ENCODE measurements at places on chromosomes 5 and 9.

DNA sequence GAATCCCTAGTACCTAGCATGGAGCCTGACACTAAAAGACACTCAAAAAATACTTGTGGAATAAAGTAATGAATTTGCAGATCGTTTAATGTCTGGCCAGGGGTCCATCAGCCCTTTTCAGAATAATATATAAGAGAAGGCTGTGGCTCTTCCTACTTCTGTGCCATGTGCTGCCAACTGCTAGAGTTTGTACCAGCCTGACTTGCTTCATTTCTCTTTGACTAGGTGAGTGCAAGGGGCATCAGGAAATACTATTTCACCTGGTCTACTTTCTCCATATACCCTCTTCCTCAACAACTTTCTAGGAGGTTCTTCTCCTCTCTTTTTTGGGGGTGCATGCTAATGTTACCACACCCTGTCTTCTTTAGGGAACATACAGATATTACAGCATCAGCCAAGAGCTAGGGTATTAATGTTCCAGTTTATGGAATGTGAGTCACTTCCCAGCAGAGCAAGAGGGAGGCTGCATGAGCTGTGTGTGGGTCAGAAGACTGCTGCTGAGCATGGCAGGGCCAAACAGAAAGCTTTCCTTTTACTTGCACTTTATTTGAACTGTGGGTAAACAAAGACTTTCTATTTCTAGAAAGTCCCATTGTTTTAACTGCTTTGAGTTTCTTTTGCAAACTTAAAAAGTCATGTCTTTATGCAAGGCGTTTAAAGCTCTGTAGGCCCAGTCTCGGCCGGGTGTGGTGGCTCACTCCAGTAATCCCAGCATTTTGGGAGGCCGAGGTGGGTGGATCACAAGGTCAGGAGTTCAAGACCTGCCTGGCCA, 158.9 kb downstream of the ADAMTSL1 start:
- DNase-seq = no peak

DNA sequence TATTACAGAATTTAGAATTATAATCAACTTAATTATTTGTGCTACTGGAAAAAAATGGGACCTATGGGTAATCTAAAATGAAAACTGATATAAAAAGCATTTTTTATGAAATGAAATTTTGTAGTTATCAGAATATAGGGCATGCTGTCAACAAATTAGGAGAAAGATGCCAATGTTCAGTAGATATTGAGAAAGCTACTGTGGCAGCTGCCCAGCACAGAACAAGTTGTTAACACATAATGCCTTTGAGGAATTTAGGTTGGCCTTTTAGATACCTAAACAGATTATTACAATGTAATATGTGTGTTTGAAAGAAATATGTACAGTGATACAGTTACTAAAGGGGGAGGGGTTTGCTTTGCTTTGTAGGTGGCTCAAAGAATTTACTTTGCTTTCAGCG, 54.1 kb downstream of the PPIC start:
- DNase-seq = no peak

- DNase-seq = no peak
These were observed 6.0 kb upstream of the IRX4 start for GRCh38 chr5:1888541-1889251.

- peak; percentile 27 for DNase-seq
These were observed 17.6 kb upstream of the LCP2 start for GRCh38 chr5:170315154-170315553.

GRCh38 chr5:60893521-60893920, 49.5 kb upstream of the ELOVL7 start:
- DNase-seq = no peak

- DNase-seq = no peak
These were observed 307.3 kb downstream of the PIK3R1 start for GRCh38 chr5:68522863-68523262.

DNA sequence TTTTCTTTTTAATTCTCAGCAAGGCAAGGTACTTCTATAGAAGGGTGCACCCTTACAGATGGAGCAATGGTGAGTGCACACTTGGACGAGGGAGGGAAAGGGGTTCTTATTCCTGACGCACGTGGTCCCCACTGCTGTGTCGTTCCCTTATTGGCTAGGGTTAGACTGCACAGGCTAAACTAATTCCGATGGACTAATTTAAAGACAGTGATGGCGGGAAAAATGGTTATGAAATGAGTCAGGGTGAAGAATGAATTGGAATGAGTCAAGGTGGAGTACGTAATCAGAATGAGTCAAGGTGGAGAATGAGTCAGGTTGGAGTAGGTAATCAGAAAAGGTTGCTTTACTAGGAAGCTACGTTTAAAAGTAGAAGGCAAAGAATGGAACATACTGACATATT, 2.1 kb upstream of the HMGCS1 start:
- DNase-seq = no peak

GRCh38 chr5:34900652-34901051, 14.7 kb downstream of the RAD1 start:
- peak; percentile 28 for DNase-seq

DNA sequence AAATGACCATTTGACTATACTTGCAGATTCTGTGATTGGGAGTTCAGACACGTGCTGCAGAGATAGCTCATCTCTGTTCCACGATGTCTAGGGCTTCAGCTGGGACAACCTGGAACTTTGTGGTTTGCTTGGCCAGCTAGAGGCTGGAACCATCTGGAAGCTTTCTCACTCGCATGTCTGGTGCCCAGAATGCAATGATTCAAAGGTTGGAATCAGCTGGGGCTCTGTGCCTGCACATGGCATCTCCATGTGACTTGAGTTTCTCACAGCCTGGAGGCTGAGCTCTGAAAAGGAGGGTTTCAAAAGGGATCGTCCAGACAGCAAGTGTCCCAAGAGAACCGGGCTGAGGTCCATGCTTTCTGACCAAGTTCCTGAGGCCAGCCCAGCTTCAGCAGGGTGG, 465.2 kb downstream of the GADD45G start:
- DNase-seq = no peak

DNA sequence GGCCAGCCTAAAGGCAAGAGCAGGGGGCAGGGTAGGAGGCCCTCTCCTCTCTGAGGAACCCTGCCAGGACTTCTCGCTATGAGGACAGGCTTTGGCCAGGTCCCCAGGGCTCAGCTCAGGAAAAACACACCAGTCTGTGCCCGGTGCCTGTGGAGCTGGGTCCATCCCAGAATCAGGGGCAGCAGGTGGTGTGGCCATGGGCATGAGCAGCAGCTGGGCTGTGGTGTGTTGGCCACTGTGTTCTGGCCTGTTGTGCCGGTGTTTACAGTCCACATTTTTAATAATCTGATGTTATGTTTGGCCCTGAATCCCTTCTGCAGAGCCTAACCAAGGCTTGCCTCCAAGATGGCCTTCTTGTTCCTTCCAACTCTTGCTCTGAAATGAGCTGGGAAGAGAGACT, 77.0 kb downstream of the FGF18 start:
- no peak for DNase-seq

DNA sequence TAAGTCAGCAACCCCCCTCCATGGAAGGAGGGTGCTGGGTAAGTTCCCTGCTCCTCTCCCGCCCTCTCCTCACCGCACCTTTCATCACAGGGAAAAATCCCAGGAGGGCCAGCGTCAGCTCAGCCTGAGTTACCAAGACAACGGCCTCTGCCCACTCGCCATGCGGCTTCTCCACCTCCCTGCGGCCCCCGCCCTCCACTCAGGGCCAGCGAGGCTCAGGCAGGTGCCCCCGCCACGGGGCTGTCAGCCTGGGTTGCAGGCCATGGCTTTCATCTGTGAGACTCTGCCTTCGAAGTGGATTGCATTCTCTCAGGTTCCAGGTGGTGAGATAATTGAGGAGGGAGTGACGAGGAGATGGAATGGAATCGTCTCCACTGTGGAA, 27.2 kb upstream of the LAMC3 start:
- peak; percentile 75 for DNase-seq

- DNase-seq = no peak
These were observed 87.8 kb upstream of the SLC27A6 start for GRCh38 chr5:128877476-128877875.

DNA sequence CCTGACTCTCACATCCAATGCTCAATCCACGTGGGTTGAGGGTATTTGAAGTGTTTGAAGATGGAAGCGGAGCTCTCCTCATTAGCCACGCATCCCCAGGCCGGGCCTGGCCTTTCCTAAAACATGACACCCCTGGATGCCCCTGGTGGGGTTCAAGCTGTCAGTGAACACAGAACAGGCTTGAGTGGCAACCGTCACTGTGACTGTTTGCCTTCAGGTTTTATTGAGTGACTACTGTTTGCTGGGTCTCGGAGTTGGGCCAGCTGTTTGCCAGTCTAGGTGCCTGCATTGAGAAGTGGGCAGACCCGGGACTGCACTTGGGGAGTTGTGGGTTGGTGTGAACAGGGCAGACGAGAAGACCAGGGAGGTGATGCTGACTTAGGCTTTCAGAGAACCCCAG, 7.8 kb upstream of the OLFM1 start:
- no peak for DNase-seq

DNA sequence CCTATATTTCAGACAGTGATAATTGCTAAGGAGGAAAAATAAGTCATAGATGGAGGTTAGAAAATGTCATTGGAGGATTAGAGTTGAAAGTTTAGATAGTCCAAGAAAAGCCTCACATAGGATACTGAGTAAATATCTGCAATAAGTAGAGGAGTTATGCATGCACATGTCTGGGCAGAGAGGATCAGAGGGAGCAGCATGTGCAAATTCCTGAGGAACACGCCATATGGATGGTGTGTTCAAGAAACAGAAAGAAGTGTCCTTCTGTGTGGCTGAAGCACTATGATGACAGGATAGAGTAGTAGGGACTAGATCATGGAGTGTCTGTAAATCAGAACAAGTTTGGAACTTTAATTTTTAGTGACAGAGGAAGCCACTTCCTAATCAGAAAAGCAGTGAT, 52.2 kb downstream of the SGCD start:
- no peak for DNase-seq

DNA sequence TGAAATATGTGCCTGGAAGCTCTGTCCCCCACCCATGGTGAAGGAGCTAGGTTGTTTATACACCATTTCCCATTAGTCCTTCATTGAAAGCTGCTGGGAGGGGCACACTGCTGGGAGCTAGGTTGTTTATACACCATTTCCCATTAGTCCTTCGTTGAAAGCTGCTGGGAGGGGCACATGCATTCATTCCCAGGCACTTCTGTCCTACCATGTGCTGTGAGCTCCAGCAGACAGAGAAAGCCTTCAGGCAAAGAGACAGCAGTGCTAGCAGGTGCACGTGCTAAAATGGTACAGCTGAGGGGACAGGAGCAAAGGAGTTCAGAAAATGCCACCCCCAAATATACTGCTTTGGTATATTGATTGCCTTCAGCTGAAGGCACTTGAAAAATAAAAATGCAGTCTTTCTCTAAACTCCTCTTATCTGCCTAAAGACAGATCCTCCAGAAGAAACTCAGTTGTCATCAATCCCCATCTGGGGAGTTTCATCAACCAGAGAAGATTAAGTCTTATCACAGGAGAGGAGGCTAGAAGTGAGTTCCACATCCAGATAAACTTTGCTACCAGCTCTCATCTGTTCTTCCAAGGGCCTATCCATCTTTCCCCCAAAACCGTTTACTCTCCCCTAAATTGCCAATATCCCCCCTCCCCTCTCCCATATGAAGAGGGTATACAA, 27.7 kb upstream of the DAPK1 start:
- DNase-seq = peak; percentile 14

GRCh38 chr9:136703276-136703860, 9.0 kb upstream of the DIPK1B start:
- DNase-seq = no peak

DNA sequence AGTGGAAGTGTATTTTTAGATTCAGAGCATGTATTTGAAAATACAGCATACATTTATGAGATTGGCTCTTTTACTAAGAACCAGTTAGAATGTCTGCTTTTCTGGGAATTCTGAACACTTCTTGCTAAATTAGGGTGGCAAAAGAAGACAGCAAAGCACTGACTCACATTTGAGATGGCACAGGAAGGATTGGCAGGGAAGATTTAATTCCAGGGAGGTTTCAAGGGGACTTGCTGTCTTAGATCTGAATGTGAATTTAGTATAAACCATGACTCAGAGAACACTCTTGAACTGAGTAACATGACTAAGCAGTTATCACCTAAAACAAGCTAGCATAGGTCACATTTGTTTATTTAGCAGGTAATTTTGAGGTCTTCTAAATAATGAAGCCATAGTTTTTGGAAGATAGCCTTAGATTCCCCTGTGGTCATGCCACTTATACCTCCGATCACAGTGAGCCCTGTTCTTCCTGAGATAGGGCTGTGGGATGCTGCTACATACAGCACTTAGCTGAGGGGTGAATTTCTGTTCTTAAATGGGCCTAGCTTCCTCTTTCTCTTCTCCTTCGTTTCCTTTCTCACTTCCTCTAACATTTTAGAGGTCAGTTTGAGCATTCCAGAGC, 173.8 kb downstream of the PCSK1 start:
- no peak for DNase-seq

- peak; percentile 67 for DNase-seq
These were observed 80.9 kb downstream of the GOLPH3 start for GRCh38 chr5:32092938-32093812.

- no peak for DNase-seq
These were observed 182.1 kb downstream of the DMRT2 start for GRCh38 chr9:1231998-1232919.

DNA sequence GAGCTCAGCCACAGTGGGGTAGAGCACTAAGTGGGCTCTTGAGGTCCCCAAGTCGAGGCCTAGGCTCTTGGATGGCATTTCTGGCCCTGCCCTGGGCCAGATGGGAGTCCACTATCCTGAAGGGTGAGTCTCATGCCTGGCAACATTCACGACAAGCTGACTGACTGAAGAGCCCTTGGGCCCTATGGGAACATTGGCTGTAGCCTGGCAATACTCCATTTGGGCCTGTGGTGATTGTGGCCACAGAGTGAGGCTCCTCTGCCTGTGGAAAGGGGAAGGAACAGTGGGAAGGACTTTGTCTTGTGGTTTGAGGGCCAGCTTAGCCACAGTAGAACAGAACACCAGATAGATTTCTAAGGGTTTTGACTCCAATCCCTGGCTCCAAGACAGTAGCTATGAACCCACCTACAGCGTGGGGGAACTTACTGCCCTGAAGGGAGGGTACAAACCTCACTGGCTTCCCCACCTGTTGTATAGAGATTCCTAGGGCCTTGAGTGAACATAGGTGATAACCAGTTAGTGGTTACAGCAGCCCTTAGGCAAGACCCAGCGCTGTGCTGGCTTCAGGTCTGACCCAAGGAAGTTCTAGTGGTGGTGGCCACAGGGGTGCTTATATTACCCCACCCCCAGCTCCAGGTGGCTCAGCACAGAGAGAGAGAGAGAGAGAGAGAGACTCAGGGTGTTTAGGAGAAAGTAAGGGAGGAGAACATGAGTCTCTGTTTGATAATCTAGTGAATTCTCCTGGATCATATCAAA, 72.4 kb downstream of the KIAA0825 start:
- no peak for DNase-seq

GRCh38 chr5:154349626-154350264, 96.1 kb upstream of the SAP30L start:
- no peak for DNase-seq

GRCh38 chr9:100285601-100286000, 67.1 kb downstream of the TEX10 start:
- no peak for DNase-seq

GRCh38 chr9:107620801-107621200, 131.2 kb upstream of the KLF4 start:
- no peak for DNase-seq
